T-helper 1 cell (primary cell): ENCODE measurements at places on chromosomes 4 and X.

DNA sequence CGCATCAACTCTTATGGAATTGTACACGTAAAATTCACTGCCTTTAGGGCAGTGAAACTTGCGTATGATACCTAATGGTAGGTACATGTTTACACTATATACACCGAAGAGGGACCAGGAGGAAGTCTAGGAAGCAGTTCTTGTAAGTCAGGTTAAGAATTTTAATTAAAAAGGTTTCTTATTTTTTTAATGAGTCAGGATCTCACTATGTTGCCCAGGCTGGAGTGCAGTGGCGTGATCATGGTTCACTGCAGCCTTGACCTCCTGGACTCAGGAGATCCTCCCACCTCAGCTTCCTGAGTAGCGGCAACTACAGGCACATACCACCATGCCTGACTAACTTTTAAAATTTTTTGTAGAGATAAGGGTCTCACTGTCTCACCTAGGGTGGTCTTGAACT lies 6.6 kb downstream of the NUDT9 start:
- no peak for DNase-seq

GRCh38 chr4:188722911-188723310 lies 583.7 kb downstream of the TRIML1 start:
- DNase-seq, result no peak

GRCh38 chr4:8394061-8394519 lies 46.4 kb downstream of the ACOX3 start:
- DNase-seq, result no peak

GRCh38 chr4:182454440-182455013 lies 211.3 kb downstream of the TENM3 start:
- no peak for DNase-seq

DNA sequence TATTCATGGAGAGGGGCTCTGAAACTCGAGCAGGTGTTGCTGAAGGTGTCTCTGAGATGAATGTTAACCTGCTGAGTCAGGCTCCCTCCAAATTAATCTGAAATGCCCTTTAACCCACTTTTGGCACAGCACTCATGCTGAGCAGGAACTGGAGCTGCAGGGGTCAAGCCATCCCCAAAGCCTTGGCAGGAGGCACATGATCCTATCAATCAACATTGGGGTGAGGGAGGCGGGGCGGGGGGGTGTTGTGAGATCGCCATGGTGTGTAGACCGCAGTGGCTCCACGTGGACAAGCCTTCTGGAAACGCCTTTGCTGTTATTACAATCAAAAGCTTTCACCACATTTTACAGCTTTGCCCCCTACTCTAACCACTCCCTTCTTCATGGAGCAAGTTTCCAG lies 16.5 kb downstream of the ENPP6 start:
- no peak for DNase-seq

DNA sequence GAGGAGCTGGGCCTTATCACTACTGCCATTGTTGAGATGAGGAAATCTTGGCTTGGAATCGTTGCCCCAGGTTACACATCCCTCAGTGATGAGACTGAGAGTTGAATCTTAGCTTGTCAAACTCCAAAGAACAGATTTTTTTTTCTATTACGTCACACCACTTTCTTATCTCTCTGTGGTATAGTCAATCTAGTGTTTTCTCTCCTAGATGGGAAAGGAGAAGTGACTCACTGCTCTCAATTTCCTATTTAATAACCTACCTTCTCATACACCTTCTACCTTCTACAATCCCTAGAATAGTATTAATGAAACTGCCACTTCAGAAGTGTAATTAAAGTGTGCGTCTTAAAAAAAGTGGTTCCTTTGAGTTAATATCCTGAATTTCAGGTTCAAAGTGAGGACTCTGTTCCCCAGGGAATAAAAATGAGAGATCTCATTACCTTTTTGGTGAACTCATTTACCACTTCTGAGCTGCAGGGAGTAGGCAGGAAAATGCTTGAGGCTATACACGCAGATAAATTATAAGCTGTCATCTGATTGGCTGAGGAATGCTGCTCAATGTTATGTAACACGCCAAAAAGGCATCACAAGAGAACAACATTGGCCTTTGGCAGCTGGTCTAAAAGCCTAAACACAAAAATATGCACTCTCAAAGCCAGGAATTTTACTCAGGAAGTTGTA lies 59.3 kb downstream of the MAD2L1 start:
- DNase-seq, result no peak
